Urothelium cell line (cell line): ENCODE measurements at places on chromosomes 4 and X.

- no peak for DNase-seq
Measured at GRCh38 chr4:113404841-113405240, 355.4 kb downstream of the ANK2 start.

DNA sequence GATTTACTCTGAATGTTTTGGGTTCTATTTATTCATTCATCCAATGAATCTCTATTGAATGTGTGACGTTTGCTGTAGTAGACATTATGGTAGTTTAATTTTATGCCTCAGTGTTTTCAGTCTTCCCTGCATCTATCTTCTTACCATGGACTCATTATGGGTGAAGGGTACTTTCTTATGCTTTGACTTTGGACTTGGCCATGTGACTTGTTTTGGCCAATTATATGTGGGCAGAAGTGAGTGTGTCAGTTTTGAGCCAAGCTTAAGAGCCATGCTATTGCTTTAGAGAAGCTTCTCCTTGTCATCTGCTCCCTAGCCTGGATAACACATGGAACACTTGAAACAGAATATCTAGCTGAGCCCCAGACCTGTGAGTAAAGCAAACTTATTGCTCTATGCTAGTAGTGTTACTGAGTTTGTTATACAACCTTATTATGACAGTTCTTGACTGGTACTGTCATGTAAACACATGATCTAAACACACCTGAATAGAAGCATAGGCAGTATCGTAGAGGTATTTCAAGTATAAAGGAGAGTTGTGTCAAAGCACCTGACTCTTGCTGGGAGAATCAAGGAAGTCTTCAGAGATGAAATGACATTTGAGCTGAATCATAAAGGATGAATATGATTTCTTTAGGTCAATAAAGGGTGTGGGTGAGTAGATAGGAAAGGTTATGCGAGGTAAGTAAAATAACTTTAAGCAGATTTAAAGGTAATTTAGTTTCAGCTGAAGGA is 128.4 kb downstream of the NAA11 start:
- no peak for DNase-seq

- DNase-seq: no peak
Measured at GRCh38 chr4:105128208-105128607, 18.5 kb upstream of the TET2 start.

DNA sequence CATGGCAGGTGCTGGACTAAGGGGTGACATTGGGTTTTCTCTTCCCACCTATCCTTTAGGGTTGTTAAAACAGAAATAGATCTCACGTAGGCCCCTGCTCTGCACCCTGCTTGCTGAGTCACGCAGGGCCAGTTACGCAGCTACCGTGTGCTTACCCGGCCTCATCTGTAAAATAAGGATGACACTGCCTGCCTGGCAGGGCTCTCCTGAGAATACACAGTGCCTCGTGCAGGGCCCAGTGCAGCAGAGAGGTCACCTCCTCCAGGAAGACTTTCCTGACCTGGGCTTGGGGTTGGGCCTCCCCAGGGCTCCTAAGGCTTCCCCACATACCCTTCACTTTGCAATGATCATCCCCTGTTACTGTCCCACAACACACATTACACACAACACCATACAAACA is 33.6 kb upstream of the JAKMIP1 start:
- DNase-seq: no peak

- DNase-seq: no peak
Measured at GRCh38 chrX:68832516-68833447, 4.0 kb downstream of the EFNB1 start.

DNA sequence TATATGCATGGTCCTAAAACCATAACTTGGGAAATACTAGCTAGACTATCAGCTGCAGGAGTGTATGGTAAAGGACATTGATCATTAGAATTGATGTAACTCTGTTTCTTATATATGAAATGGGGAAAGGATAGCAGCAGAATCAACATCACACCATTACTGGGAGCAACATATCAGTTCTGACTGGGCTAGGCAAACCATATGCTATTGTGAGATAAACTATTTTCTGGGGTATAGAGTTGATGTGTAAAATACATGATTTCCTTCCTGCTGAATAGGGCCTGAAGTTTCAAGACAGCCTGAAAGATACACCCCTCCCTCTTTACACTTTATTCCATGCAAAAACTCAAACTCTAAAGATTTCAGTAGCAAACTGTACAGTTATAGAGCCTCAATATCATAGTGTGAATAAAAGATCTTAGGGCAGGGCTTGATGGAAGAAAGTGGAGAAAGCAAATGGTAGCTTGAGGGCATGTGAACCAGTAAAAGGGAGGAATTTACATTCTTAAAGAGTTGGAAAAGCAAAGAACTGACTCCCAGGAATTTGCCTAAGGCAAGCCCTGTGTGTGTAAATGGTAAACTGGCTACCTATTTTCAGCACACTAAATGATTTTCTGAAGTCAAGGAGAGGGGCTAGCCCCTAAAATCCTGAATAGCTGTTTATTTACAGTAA is 404.1 kb downstream of the MAPK10 start:
- no peak for DNase-seq

GRCh38 chr4:147578051-147578476 is 39.1 kb upstream of the TMEM184C start:
- DNase-seq: peak; percentile 92

GRCh38 chr4:42891644-42892043 is 869 bp upstream of the GRXCR1 start:
- no peak for DNase-seq

GRCh38 chrX:15929194-15929593 is 74.6 kb upstream of the AP1S2 start:
- DNase-seq: no peak

DNA sequence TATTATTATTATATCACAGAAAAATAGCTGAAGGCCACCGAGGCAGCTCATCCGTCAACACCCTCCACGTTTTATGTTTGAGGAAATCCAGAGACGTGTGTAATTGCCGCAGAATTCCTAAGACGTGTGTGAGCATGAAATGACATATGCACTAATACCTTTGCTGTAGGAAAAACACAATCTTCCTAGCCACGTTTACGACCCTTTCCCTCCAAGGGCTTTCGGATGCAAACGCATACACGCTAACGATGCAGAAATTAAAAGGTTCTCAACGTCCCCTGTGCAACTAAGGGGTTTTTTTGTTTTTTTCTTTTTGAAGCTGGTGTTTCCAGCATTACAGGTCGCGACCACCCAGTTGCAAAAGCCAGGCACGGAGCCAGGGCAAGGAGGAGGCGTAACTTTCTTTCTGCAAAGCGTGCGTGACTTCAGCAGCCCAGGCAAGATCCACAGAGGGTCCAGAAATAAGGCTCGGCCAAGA is 33.8 kb downstream of the CRLF2 start:
- peak; percentile 17 for DNase-seq

DNA sequence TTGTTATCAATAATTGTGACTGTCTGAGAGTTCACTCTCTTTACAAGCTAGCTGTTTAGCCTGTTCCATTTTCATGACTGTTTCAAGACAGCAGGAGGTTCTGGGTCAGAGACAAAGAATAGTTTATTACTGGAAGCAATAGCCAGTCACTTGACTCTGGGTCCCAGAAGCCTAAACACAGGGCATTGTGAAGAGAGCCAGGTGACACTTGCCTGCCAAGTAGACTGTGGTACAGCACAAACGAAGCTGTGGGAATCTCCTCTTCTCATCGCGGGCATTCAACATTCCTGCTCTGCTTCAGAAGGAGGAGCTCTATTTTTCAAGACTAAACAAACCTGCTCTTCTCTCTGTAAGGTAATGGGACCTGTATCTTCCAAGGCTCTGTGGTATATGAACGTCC is 485.1 kb downstream of the TRIML1 start:
- DNase-seq: no peak
